SK-N-DZ (cell line): ENCODE measurements at places on chromosomes 5 and 9.
A peak's percentile ranks its signal among the peaks of the same experiment; 100 is the strongest.

GRCh38 chr9:84667571-84668195, 1.8 kb upstream of the NTRK2 start:
- DNase-seq, result no peak

- no peak for DNase-seq
Observed at GRCh38 chr5:158765407-158765806, 334.3 kb downstream of the EBF1 start.

- DNase-seq, result no peak
Observed at GRCh38 chr5:17150531-17150930, 66.9 kb upstream of the BASP1 start.

DNA sequence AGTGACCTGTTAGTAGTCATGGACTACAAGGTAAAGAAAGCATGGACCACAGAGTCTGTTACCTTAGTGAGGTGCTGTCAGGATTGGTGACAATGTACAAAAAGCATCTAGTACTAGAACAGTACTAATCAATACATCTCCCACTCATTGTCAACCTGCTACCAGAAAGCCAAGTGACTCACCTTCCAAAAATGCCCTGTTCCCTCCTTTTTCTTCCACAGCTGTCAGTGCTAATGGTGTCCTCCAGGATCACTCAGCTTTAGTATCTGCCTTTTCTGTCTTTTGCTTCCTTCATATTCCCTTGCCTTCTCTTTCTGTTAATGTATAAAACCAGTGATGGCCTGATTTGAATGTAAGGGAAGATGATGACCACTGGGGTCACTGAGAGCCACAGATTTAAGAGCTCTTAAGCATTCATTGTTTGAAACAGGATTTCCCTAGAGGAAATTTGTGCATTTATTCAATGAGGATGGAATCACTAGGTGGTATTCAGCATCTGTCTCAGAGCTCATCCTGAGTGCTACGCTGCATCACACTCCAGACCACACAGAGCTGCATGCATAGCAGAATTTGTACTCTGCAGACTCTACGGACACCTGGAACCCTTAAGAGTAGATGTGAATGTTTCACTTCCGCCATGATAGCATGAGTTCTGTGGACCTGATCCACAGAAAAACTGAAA, 71.0 kb downstream of the SV2C start:
- no peak for DNase-seq

GRCh38 chr5:87278590-87279100, 11.0 kb downstream of the RASA1 start:
- DNase-seq, result no peak

DNA sequence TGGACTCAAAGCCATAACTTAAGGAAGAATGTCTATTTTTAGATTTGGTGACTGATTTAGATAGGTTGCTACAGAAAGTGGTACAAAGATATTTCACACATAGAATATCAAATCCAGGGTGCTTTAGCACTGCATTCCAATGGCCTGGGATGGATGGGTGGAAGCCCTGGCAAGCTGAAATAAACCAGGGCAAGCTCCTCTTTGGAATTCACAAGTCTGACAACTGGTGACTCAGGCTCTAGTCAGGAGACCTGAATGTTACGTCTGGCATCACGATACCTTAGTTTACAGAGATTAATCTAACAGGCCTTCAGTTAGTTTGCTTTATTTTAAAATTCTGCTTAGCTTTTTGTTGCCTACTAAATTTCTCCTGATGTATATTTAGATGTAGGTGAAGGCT, 144.0 kb downstream of the TMC1 start:
- no peak for DNase-seq

- DNase-seq, result no peak
Observed at GRCh38 chr9:99187311-99187710, 34.4 kb downstream of the ALG2 start.

DNA sequence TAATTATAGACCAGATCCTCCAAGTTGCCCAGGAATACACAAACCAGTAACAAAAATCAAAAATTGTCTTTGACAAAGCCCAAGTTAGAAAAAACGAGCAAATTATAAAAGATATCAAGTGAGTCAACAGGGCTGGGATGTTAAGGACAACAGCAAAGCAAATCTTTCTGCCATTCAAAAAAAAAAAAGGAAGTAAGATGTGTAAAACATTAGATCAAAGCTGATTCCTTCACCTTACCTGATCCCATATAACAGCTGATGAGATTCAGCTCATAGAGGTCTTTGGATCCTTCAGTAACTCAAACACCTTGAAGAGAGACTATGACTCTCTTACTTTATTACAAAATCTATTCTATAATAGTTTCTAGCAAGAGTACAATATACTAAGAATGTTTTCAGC, 100.9 kb downstream of the STRBP start:
- DNase-seq, result no peak

GRCh38 chr5:2001300-2001699, 118.6 kb upstream of the IRX4 start:
- no peak for DNase-seq

- no peak for DNase-seq
Observed at GRCh38 chr9:98099898-98100297, 19.1 kb downstream of the TRIM14 start.

GRCh38 chr5:171422495-171422894, 3.0 kb downstream of the FGF18 start:
- DNase-seq, result no peak

DNA sequence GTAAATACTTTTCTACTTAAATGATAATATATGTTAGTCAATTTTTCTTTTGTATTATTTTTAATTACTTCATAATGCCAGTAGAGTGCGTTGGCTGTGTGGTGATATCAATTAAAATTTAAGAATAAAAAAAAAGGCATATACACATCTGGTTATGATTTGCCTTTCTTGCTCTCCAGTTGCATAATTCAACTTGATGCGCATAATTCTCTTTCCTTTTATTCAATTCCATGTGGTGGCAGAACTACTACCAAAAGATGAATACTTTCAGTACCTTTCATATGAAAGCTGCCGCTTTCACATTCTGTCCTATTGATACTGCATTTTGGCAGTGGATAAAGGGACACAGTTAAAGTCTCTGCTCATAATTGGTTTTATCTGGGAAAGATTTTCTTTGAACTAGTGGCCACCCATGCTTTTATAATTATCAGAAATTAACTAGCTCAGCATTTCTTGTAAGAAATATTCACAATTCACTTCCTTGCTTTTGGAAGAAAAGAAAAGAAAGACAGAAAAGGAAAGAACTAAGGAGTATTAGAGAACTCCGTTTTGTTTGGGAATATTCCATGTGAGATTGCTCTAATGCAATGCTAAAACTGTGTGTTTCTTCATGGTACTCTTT, 12.3 kb upstream of the ADGRV1 start:
- DNase-seq, result no peak

- no peak for DNase-seq
Observed at GRCh38 chr9:108874058-108874788, 12.2 kb downstream of the ACTL7A start.

DNA sequence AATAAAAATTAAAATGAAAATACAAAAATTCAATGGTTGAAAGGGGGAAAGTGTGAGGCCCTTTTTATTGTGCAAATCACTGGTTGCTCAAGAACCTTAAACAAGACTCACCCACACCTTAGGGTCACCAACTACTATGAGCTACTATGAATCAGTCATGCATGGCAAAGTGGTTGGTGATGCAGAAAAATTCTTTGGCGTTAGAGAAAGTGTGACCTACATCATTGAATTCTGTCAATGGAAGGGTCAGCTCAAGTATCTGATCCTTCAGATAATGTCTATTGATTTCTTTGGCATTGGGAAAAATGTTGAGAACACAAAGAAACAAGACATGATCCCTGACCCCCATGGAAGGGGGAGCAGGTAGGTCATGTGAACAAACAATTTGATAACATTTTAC, 149.7 kb upstream of the ADCY2 start:
- no peak for DNase-seq

GRCh38 chr9:85339338-85339737, 402.4 kb downstream of the AGTPBP1 start:
- DNase-seq, result no peak

DNA sequence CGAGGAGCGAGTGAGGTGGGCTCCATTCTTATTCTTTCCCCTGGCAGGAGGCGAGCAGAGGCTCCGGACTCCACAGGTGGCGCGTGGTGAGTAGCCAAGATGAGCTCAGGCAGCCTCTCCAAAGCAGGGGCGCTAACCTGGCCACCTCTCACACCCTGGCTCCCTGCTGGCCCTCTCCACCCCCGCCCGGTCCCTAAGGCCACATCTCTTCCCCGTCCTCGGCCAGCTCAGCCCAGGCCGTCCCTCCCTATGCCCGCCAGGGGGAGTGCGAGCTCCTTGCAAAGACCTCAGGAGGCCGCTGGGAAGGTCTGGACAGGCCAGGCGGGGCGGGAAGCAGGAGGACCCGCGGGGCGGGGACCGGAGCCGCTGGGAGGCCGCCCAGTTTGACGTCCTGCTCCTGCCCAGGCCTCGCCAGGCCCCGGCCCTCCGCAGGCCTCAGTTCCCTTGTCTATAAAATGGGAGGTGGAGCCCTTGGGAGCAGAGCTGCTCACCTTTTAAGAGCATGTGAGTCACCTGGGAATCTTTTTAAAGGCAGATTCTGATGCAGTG, 46.3 kb upstream of the GGTA1 start:
- peak; percentile 93 for DNase-seq

GRCh38 chr5:74640954-74641734, 616 bp upstream of the ENC1 start:
- DNase-seq, result peak; percentile 87

DNA sequence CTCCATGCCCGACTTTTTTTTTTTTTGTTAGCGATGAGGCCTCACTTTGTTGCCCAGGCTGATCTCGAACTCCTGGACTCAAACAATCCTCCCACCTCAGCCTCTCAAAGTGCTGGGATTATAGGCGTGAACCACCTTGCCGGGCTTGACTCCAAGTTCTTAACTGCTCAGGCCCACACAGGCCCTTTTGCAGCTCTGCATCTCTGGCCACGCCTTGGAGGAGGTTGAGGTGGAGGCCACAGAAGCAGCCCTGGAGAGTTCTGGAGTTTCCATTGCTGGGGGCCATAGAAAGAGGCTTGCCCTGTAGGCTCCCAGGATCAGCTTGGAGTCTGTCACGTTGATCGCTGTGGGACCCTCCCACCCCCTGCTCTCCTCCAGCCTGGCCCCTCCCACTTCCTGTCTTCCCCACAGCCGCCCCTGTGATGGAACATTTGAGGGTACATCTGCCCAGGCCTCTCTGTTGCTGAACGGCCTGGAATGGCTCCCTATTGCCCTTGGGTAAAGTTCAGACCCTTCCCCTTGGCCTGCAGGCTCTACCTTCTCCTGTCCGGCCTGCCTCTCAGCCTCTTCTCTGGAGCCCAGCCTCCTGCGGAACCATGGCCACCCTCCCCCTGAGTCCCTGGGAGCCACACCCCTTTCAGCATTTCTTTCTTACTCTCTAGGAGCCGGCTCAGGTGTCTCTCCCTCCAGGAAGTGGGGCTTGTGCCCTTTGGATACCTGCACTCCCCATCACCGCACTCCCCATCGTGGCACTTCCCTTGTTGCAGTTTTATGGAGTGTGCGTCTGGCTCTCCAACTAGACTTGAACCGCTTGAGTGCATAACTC, 30.4 kb upstream of the IER5L start:
- no peak for DNase-seq

DNA sequence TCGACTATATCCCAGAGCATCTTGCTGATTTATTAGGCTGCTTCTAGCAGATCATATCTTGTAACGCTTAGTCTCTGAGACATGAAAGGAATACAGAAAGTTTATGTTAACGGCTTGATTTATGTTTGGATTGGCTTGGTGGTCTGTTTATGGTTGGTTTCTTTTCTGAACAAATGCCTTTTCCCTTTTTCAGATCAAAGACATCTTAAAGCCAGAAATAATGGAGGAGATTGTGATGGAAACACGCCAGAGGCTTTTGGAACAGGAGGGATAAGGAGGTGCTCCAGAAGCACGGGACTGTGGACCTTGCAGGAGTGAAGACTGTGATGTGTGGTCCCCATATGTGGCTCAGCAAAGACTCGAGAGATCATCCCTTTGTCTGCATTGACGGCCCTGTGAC, 9.9 kb downstream of the EXOSC2 start:
- no peak for DNase-seq

GRCh38 chr5:121088341-121088740, 624.2 kb downstream of the PRR16 start:
- DNase-seq, result no peak

DNA sequence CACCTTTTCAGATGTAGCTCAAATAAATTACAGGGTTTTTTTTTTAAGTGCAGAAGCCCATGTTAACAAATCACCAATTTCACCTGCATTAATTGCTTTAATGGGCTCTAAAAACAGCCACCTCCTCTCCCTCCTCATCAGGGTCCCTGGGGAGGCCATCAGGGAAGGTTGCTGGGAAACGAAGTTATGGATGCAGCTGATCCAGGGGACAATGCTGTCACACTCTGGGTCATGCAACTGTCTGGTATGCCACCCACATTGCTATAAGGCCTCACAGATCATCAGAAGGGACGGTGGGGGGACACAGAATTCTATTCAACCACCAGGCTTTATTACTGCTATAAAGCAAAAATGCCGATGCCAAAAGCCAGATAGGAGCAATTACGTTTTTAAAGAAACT, 9.3 kb downstream of the WHRN start:
- DNase-seq, result no peak

DNA sequence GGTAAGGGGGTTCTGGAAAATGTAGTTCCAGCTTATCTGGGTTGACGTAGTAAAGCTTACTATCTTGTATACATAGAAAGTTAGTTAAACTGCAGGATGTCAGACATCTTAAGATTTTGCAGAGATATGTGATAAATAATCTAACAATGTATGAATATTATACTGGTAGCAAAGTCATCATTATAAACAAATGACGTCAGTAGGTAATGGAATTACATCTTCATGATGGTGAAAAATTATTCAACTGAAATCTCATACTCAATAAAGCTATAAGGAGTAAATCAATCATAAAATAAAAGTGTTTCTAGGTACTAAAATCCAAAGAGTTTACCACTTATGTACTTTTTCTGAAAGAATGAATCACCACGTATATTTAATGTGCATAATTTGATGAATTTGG, 217.3 kb upstream of the CDH10 start:
- no peak for DNase-seq

DNA sequence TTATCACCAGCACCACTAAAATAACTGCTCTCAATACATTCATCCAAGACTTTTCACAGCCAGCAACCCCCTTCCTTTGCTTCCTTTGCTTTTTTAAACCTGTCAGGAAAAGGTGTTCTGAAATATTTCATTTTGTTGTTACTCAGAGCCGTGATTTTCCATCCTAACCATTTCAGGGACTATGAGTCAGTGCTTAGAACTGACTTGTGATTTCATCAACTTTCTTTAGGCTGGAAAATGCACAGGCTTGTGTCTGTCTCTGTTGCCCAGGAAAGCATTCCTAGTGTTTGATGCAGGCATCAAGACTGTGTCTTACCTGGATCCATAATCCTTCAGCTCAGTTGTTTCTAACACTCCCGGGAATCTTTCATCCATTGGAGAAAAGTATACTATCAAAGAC, 805.6 kb downstream of the BRINP1 start:
- DNase-seq, result no peak
